ENCODE measurements at places on chromosomes 13 and 19.

DNA sequence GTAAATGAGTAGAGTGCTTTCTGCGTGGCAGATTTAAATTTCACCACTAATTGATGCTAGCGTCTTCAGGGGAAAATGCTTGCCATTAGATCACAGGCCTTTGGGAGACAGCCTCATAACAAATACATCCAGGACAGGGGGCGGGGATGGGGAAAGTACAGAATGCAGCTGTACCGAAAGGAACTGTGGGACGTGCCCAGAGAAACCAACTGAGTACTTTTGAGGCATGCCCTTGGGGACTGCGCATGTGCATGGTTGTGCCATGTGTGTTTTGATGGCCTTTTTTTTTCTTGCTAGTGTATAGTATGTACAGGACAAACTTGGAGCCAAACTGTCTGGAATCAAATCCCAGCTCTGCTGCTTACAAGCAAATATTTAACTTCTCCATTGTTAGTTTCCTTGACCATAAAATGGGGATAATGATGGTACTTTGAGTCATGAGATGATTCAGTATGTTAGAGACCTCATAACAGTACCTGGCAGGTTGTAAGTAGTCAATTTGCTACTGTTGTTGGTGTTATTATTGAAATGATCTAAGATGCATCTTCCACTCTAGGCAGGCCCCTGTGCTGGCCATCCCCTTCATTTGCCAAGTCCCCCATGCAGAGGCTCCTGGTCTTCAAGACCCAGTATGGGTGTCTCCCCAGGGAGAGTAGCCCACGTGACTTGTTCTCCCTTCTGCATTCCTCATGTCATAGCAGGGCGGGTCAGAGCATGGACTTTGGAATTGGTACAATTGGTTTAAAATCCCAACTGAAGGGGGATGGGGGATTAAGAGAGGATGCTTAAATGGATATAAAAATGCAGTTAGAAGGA, 68.3 kb upstream of the NPAS1 start:
- DNase-seq, result no peak

- no peak for DNase-seq
Observed at GRCh38 chr13:79448413-79448812, 32.5 kb upstream of the NDFIP2 start.

DNA sequence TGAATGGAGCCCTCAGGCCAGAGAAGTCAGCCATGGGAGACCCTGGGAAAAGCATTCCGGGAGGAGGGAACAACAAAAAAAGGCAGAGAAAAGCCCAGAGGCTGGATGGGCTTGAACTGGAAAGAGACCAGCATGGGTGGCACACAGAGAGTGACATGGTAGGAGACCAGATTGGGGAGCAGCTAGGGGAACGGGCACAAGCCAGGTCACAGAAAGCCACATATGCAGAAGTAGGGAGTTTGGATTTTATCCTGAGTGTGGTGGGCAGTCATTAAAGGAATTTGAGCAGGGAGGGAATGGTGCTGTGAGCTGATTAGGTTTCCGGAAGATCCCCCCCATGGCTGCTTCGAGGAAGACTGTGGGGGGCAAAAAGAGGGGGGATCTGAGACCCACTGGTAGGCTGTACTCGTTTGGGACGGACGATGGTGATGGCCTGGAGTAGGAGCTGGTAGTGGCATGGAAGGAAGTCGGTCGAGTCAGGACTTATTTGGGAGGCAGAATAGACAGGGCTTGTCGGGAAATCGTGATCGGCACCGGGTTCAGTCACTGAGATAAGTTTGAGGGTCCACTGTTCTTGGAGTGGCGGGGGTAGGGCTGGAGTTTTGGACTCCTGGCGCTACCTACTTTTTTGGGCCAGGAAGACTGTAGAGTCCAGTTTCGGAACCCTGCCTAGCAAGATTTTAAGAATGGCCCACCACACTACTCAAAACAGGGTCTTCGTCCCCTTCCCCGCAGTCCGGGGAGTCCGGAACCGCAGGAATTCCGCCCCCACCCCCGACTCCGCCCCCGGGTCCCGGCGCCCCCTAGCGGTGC, 949 bp downstream of the SERTAD1 start:
- DNase-seq, result no peak

DNA sequence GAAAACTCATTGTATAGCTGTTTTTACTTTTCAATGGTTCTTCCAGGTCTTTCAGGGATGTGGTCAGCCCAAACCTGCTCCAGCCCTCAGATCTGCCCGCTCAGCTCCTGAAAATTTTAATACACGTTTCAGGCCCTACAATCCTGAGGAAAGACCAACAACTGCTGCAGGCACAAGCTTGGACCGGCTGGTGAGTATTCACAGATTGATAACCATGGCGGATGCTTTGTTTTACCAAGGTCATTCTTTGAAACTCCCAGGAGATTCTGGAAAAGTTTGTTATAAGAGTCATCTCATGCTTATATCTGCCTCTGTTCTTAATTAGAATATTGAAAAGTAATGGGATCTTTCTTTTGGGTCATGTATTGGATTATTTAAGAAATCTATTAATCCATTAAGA, 173.5 kb downstream of the DCT start:
- DNase-seq, result no peak

- DNase-seq, result no peak
Observed at GRCh38 chr13:47672245-47673008, 328.6 kb downstream of the SUCLA2 start.

- no peak for DNase-seq
Observed at GRCh38 chr19:51094696-51095279, 12.1 kb upstream of the KLK14 start.

DNA sequence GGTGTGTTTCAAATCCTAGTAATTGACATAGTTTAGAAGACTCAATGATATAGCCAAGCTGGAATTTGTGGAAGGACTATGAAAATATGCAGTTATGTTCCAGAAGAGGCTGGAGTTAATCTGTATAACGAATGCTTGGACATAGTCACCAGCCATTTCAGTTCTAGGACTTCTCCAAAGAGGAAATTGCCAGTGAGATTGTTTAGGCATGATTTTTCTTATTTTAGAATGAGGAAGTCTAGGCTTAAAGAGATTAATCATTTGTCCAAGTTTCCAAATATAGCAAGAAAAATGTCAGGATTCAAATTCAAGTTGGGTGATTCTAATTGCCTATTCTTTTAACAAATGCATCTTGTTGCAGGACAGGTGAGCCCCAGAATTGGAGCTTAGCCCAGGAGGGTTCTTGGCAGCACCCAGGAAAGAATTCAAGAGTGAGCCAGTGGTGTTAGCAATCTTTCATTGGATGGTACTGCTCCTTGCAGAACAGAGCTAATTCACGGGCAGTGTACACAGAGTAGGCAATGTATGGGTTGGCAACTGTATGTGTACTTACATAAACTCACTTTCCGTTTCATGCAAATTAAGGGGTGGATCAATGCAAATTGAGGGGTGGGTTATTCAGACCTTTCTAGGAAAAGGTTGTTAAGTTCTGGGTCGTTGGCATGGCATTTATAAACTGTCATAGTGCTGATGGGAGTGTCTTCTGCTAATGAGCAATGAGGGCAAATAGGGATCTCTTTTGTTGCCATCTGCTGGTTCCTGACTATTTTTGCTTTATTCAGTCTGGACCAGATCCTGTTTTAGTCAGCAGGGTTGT, 763.1 kb upstream of the SLITRK1 start:
- peak; percentile 34 for DNase-seq

- DNase-seq, result peak; percentile 19
Observed at GRCh38 chr13:46756977-46757376, 40.0 kb downstream of the ESD start.

- no peak for DNase-seq
Observed at GRCh38 chr13:83183439-83184149, 698.7 kb downstream of the SLITRK1 start.

DNA sequence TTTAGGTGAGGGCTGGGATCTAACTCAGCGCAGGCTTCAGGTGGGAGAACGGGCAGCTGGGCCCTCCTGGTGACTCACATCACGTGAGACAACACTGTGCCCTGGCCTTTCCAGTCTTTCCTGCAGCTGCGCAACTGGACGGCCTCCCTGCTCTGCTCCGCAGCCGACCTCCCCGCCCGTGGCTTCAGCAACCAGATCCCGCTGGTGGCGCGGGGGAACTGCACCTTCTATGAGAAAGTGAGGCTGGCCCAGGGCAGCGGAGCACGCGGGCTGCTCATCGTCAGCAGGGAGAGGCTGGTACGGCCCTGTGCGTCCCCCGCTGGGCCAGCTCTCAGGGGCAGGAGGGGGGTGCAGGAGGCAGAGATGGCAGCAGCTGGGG, 8.8 kb downstream of the SPPL2B start:
- DNase-seq, result no peak

DNA sequence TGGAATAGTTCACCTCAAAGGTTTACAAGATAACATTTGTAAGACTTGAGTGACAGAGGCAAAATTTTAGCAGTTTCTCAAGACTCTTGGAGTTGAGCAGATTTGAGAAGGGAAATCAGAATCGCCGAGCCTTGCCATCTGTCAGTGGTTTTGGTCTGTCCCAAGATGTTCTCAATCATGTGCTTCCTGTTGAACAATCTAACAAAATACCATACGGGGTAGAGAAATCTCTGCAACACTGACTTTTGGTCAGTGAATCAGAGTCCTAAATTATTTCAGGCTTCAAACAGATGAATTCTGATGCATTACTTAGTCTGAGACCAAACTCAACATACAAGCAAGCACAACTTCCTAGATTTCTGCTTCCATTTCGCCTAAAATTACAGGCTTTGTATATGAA, 3.8 kb downstream of the KCTD12 start:
- DNase-seq, result no peak

- DNase-seq, result no peak
Observed at GRCh38 chr13:74230984-74231501, 96.8 kb upstream of the KLF12 start.

- DNase-seq, result no peak
Observed at GRCh38 chr13:96130818-96131340, 41.0 kb downstream of the HS6ST3 start.

DNA sequence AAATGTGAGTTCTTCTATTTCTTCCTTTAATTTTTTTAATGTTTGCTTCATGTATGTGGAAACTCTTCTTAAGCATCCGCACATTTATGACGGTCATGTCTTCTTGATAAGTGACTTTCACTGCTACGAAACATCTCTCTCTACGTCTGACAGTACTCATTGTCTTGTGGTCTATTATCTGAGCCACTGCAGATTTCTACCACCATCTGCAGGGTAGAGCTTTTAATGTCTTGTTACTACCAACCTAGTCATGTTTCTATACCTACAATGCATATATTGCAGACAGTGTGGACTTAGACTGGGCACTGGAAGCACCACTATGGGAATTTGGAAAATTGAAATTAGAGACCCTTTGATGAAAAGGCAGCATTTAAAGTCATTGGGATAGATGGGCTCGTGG, 75.4 kb upstream of the ARHGEF7 start:
- no peak for DNase-seq

GRCh38 chr13:73216381-73216831, 157.6 kb downstream of the KLF5 start:
- peak; percentile 80 for DNase-seq

DNA sequence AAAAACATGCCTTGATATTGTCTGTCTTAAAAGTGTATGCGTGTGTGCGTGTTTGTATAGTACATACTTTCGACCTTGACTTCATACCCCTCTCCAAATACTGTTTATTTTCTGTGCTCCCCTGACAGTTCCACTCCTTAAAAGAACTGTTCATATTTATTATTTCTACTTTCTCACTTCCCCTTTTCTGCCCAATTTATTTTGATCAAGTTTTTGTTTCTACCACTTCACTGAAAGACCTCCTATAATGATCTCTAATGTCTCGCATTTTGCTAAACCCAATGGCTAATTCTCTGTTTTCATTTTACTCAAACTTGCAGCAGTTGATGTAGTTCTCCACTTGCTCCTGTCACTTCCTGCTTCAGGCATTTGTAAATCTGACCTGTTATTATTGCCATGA, 426.1 kb upstream of the KLF12 start:
- no peak for DNase-seq

- no peak for DNase-seq
Observed at GRCh38 chr19:57615346-57615745, 1.3 kb downstream of the ZNF134 start.

- no peak for DNase-seq
Observed at GRCh38 chr13:46529216-46529919, 23.6 kb upstream of the LRCH1 start.

- no peak for DNase-seq
Observed at GRCh38 chr19:46014941-46015686, 7.7 kb downstream of the PGLYRP1 start.

DNA sequence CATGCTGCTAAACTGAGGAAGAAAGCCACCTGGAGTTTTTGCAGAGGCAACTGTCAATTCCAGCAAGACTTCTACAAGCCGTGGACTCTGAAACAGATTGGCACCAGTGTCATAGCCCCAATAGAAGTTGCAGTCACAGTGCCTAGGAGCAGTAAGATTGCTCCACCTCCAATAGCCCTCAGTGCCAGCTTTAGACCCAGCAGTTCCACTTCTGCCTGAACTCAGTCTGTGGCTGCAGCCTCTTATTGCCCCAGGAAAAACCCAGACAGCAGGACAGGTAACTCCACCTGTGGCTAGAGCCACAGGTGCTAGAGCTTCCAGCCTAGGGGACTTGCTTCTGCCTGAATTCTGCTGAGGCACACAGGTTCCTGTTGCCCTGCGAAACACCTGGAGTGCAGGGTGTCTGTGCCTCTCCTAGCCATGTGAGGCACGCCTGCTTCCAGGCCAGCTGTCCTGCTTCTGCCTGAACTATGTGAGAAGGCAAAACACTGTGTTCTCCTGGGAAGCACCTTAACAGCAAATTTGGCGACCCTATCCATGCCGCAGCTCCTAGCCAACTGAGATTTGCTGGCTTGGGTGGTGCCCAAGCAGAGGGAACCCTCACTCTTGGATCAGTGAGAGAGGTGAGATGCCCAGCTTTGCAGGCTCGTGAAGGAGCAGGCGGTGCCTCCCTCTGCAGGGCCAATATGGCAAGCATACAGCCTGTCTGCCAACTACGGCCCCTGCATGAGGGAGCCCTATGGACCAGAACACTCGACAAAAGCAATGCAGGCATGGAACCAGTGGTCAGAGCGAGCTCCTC, 607.6 kb downstream of the PCDH17 start:
- no peak for DNase-seq

DNA sequence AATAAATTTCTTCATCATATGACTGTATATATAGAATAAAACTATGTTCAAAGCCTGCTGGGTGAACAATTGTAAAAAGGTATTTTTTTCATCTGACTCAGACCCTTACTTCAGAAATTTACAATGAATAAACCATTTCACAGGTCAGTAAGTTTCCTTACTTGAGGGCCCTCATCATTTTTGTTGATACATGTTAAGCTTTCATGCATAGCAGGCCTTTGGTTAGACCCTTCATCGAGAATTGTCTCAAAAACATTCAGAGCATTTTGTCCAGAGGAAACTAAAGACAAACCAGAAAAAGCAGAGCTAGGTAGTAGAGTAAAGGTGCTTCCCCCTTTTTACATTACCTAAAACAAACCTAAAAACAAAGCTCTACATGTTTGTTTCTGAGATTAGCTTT, 46.2 kb downstream of the FNDC3A start:
- no peak for DNase-seq

- no peak for DNase-seq
Observed at GRCh38 chr13:22014469-22014868, 343.6 kb downstream of the FGF9 start.

GRCh38 chr19:38388349-38389100, at the start of gene SPRED3:
Gene SPRED3 (plus strand): TSS chr19:38388697. CDS start chr19:38390303, 1,606 bp downstream.
- DNase-seq, result no peak

GRCh38 chr13:98509271-98510155, 67.4 kb downstream of the STK24 start:
- peak; percentile 79 for DNase-seq
